ENCODE measurements at places on chromosomes 2 and 18.

GRCh38 chr2:128710729-128711128 is 392.1 kb upstream of the HS6ST1 start:
- no peak for DNase-seq

DNA sequence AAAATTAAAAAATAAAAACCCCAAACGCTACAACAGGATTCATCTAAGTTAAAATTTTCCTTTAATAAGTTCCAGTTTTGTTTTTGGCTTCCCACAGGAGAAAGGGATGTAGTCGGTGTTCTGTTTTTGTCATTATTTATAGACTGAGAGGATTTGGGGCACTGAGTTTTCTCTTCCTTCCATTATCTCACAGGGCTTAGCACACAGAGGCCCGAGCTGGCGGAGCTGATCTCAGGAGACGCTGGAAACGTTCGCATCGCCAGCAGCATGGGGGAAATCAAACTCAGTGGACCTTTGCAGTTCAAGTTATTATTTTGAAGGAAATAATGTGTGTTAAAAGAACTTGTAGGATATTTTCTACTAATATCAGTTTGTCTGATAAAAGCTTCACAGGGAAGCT is 669.7 kb upstream of the SALL3 start:
- DNase-seq: no peak

DNA sequence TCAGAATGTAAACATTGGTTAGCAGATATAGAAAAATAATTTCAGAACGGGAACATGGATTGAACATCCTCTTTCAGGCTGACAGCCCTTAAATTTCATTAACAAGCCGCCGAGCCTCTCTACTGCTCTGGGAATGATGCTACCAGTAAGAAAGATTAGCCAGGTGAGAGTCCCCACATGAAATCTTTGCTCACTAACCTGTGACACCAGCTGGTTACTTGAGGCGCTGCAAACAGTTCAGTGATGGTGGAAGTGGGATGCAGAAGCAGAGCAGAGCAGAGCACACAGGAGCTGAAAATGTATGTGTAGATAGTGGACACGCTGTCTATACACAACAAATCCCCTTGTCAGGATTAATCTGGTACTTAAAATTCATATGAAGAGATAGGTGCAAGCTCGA is 721.1 kb downstream of the DPP10 start:
- no peak for DNase-seq

GRCh38 chr2:157085522-157085921 is 172.0 kb upstream of the GALNT5 start:
- DNase-seq: no peak

DNA sequence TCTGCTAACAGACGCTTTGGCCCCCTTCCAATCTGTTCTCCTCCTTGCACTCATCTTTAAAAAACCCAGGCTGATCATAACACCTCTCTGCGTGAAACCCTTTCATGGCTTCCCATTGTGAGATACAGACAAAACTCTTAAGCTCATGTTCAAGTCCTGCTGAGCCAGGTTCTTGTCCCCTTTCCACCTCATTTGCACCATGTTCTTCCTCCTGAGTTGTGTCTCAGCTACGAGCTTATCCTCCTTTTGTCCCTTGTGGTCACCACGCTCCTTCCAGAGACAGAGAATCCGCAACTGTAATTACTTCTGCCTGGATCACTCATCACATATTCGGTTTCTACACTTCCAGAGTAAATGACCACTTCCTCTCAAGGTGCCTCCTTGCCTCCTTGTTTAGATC is 238.8 kb downstream of the ACTR3 start:
- no peak for DNase-seq

GRCh38 chr2:151974988-151975387 is 123.9 kb downstream of the CACNB4 start:
- DNase-seq: no peak

- DNase-seq: no peak
Observed at GRCh38 chr2:98846041-98846440, 90.0 kb downstream of the CRACDL start.

GRCh38 chr2:74921236-74921736 is 37.2 kb upstream of the POLE4 start:
- no peak for DNase-seq

DNA sequence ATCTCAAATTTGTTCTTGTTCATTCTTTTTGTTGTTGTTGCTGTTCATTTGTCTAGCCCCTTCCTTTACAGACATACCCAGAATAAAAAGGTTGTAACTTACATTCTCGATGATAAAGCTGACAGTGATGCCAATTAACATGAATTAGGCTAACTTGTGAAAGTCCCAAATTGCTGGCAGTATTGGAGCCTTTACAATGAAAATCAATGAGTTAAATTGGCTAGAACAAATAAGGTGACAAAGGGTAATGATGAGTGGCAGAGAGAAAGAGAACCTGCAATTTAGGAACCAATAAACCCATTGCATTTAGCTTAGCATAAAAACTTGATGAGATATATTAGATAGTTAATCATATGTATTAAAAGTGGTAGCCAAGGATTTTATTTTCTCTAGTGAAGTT is 521.0 kb downstream of the ADCYAP1 start:
- DNase-seq: no peak

DNA sequence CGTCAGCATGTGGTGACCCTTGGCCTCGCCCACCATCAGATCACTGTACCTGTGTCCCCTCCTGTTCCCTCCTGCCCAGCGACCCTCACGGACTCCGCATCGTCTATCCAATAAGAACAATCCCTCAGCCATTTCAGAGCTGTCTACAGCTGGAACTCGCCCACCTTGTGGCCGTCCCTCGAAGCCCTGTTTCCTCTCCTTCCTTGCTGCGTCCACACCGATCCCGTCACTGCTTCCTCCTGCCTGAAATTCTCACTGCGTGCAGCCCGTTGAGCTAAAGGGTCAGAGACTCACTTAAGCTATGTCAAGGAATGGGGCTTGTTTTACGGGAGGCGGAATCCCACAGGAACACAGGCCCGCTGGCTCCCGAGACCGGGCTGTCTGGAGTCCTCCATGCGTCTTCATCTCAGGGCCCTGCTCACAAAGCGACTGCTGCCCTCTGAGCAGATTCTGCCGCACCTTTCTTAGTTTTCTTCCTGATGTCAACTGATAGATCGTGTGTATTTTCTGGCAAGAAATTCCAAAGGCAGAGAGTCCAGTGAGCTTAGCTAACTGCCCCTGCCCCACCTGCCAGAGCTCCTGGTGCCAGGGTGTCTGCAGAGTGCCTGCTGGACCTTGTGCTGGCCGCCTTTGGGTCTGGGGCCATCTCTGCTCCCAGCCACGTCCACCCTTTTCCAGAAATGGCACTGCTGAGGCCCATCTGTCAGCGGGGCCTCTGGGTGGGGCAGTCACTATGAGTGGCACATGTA is 35.3 kb downstream of the KLHL29 start:
- DNase-seq: no peak

DNA sequence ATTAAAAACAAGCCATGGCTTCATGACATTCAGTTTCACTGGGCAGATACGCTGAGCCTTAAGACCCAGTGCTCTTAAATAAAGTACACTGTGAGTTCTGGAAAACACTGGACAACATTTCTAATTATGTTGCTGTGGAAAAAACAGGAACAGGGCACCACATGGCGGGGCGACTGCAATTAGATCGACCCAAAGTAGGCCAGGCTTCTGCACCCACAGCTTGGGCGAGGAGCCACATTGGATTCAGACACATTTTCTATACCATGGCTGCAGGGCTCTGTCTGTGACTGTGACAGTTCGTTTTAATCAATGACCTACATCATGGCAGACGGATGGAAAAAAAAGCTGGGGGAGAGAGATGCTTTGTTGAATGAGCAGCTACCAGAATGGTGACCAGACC is 227.2 kb upstream of the HS6ST1 start:
- no peak for DNase-seq

GRCh38 chr2:227430639-227431038 is 41.3 kb upstream of the AGFG1 start:
- DNase-seq: no peak

- DNase-seq: no peak
Observed at GRCh38 chr2:157901325-157901724, 25.2 kb upstream of the ACVR1 start.

- no peak for DNase-seq
Observed at GRCh38 chr2:230589025-230589424, 123.6 kb upstream of the CAB39 start.

DNA sequence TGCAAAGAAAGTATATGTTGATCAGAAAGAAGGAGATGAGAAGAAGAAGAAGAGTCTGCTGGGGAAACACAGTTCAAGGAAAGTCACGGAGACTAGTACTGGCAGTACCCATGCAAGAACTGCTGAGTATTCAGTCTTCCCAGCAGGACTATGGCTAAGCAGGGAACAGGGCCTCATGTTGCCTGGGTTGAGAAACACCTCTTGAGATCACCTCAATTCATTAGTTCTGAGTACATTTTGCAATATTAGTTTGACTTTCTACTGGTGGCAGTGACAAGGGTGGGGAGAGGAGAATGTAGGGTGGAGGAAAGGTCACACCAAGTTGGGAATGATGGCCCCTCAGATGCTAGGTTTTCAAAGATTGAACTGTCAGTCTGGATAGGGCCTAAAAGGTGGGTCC is 50.5 kb downstream of the MRPL33 start:
- no peak for DNase-seq

GRCh38 chr18:42758852-42759251 is 356.6 kb downstream of the RIT2 start:
- DNase-seq: no peak

GRCh38 chr2:221169724-221170123 is 402.4 kb downstream of the EPHA4 start:
- DNase-seq: no peak

GRCh38 chr2:46982351-46983064 is 66.9 kb upstream of the MCFD2 start:
- DNase-seq: peak; percentile 19

DNA sequence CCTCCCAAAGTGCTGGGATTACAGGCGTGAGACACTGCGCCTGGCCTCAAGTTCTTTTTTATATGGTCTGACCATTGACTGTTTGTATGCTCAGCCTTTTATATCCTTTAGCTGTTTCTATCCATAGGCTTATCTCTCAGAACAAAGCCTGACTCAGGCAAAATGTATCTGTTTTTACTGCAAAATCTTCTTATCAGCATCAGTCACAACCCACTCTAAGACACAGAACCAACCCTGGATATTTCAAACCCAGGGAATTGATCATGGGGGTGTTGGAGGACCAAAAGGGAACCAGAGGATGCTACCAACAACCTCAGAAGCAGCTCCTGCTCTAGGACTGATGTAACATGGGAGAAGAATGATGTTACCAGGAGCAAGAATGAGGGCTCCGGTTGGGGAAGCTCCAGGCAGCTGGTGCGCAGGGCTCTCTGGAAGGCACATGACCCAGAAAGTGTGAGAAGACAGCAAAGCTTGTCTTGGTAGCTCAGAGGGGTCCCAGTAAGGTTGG is 75.3 kb upstream of the NCK2 start:
- DNase-seq: no peak
